ENCODE measurements at places on chromosomes 13 and 19. TPM values are rescaled to one million over a fixed set of nuclear protein-coding genes. Genes with fewer than 3 reads are reported as not detected.

ZNF543 gene
- 5.8 TPM for total RNA-seq

BEST2 gene
- total RNA-seq = not detected

DNA sequence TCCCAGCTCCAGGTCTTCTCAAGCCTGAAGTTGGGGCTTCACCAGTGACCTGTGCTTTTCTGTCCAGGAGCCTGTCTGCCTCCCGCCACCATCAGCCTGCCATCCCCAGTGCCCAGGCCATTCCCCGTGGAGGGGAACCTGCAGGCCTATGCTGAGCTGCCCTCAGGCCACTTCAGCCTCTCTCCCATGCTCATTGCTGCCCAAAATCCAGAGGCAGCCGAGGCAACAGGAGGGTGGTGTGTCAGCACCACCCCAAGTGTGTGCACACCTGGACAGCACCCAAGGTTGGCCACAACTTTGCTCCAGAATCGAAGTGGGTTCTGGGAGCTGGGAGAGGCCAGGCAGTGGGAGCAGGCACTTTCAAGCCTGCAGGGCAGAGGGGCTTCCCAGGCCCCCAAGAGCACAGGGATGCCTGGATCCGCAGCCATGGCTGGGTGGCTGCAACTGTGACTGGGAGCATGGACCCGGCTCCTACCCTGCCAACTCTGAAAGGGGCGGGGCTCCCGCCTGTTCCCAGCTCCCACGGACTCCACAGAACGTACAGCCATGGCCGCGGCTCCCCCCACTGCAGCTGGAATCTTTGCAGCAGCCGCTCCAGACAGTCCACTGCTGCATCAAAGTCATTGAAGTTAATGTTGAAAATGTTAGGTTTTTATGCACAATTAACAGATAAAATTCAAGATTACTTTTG, 1747.0 kb downstream of the OLFM4 start:
- no peak for DNase-seq

- no peak for DNase-seq
These were observed 508.9 kb upstream of the ARGLU1 start for GRCh38 chr13:107076801-107077200.

GRCh38 chr19:3838661-3839060, 30.2 kb downstream of the ZFR2 start:
- no peak for DNase-seq

GRCh38 chr13:80011448-80012212, 329.3 kb downstream of the SPRY2 start:
- DNase-seq = no peak
